HTR-8/SVneo (cell line): ENCODE measurements at places on chromosomes 13 and 19.

- DNase-seq = no peak
These were observed 1.7 kb upstream of the LYL1 start for GRCh38 chr19:13104360-13104847.

DNA sequence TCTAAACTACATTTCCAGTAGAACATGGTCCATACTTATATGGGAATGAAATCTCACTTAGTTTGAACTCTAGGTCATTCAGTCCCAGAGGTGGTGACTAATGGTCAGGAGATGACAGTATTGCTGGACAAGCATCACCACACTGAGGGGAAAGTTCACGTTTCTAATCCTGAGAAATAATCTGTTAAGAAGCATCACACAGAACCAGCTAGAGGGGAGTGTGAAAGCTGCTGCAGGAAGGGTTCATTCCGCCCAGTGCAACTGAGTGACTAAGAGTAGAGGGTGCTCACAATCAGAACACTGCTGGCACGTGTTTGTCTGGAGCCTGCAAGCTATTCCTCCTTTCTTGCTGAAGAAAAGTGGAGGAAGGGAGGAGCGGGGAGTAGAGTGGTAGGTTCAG lies 2.7 kb downstream of the COL4A1 start:
- DNase-seq = no peak

DNA sequence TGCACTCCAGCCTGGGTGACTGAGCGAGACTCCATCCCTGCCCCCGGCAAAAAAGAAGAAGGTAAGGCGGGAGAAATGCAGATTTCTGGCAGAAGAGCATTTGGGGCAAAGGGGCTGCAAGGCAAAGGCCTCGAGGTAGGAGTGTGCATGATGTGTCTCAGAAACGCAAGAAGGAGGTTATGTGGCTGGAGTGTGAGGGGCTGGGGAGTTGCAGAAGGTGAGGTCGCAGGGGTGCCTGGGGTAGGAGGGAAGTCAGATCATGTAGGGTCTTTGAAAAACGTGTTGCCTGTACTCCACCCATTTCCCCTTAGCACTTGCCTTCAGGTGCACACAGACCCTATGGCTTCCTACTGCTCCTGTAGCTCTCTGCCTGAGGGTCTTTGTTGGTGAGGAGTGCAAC lies 29.9 kb downstream of the KCTD15 start:
- no peak for DNase-seq

- no peak for DNase-seq
These were observed 709 bp downstream of the DPP9 start for GRCh38 chr19:4722671-4723594.

GRCh38 chr19:43820098-43820883 lies 6.8 kb upstream of the ZNF283 start:
- DNase-seq = peak; percentile 18

- no peak for DNase-seq
These were observed 492.9 kb downstream of the KLF5 start for GRCh38 chr13:73551736-73552135.

DNA sequence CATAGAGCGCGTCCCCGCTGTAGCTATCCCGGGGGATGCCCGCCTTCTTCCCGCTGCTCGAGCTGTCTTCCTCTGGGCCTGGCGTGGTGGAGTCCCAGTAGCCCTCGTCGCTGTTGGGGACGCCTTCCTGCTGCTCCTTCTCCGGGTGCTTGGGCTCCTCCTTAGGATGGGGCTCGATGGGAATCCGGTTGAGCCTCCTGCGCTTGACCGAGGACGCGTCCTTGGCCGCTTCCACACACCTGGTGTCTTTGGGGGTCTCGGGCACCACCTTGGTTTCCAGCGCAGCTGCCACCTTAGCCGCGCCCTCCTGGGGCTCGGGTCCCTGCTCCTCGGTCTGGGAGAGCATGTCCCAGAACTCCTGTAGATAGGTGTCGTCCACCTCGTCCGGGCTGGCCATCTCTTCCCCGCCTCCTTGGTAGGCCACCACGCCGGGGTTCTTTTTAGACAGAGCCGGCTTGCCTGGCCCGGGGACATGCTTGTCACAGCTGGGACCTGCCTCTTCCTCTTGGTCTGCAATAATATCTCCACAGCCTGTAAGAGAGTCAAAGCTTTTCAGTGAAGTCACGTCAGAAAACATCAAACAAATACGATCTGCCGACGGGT lies 2.0 kb downstream of the AMER2 start:
- no peak for DNase-seq

GRCh38 chr19:32567486-32567885 lies 13.5 kb upstream of the PDCD5 start:
- no peak for DNase-seq

DNA sequence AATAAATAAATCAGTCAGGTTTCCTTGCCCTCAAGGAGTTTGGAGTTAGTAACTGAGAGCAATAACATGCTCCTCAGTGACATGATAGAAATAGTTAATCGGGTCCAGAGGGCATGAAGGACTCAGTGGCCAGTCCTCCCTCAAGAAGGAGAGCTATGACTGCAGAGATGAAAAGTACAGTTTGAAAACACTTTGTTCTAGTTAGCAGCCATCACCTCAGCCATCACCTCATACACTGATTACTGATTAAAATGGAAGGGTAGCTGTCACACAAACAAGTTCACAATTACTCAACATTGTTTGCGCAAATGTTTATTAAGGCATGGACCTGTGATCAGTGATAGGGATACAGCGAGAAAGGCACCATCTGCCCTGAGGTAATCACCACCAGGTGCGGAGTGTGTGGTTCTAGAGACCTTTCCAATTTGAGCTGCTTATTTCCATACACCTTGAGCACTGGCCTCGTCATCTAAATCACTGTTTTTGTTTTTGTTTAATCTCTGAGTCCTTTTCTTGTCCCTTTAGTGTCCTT lies 85.3 kb upstream of the RAP2A start:
- DNase-seq = no peak

DNA sequence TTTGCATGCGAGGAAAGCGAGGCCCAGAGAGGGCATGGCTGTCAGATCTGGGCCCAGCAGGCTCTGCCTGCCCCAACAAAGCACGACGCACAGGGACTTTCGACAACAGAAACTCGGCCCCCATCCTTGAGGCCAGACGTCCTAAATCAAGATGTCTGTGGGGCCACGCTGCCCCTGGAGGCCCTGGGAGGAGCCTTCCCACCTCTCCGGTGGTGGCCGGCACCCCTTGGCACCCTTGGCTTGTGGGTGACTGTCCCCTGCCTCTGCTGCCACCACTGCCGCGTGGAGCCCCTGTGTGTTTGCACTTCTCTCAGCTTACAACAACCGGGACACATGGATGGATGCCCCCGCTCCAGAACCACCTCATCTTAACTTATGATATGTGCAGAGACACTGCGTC lies 4.4 kb downstream of the WDR18 start:
- DNase-seq = no peak

DNA sequence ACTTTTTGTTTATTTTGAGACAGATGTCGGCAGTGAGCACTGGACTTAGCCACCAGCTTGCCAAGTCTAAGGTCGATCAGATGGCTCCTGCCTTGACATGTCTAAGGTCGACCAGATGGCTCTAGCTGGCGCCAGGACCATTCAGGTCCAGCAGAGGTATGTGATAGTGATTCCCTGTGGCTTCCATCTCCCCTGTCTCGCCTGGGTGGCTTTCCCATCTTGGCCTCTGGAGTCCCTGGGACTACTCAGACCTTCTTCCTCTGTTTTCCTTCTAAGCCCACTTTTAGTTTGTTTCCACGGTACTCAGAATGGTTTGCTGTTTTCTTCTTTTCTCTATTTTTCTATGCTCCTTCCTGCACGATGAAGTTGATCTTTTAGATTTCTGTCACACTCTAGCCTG lies 1435.7 kb downstream of the UQCRFS1 start:
- DNase-seq = no peak

DNA sequence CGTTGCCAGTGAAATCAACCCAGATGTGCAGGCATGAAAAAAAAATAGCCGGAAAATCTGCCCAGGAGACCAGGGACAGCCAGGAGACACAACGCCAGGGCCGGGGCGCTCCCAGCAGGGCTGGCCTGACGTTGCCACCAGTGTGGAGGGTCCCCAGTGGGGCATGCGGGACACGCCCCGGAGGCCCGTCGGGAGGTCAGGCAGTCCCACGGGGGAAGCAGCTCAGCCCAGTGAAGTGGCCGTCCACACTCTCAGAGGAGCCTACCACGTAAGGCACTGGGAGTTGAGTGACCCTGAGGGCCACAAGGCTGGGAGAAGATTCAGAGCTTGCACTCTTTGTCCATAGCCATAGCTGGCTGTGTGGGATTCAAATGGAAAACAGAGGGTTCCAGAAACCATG lies 53.2 kb upstream of the GAS6 start:
- no peak for DNase-seq

- DNase-seq = peak; percentile 2
These were observed at the start of gene PCDH17 for GRCh38 chr13:57631596-57632275. TSS of gene PCDH17 (plus strand) at chr13:57631744. CDS start at chr13:57632547, 803 bp downstream.

DNA sequence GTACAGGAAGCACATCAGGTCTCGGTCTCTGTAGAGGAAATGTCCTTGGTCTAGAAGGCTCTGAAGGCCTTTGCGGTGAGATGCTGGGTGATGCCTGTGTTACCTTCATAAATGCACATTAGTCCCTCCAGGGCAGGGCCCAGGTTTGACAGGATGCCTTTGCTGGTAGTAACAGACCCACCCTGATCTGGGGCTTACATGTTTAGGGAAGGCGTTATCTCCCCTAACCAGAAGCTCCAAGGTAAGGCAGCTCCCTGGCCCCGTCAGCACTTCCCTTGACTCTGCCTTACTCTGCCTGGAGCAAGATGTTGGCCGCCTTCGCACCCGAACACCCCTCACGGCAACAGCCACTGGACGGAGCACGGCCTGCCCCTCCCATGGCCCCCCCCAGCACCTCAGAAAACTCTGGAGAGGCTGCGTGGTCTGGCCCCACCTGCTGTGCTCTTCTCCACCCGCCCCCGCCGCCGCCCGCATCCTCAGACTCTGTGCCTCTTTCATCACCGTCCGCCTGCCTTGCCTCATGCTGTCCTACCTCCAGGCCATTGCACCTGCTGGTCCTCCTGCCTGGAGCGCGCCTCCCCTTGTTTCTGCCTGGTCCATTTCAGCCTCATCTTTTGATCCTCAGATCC lies 9.1 kb downstream of the AP2A1 start:
- DNase-seq = no peak

- no peak for DNase-seq
These were observed 48.6 kb upstream of the WASF3 start for GRCh38 chr13:26508885-26509284.

DNA sequence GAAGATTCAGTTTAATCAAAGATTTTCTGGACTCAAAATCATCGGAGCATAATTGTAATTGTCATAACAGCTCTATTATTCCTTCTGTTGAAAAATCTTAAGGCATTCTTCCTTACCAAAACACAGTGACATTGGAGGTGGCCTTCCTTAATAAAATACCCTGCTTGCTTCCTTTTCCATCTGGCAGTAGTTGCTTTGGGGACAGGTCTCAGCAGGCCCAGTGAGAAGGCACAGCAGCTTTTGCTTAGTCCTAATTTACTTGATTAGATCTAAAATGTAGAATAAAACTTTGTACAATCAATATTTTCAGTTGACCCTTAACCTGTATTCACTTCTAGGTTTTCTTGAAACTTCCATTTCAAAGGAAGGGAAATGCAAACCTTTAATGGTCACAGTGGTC lies 471.6 kb downstream of the PCDH20 start:
- no peak for DNase-seq

GRCh38 chr13:44857061-44857460 lies 132.2 kb downstream of the NUFIP1 start:
- no peak for DNase-seq

GRCh38 chr13:99018418-99019180 lies 40.7 kb upstream of the DOCK9 start:
- DNase-seq = no peak

- no peak for DNase-seq
These were observed 5.6 kb downstream of the KLF16 start for GRCh38 chr19:1857648-1858326.

DNA sequence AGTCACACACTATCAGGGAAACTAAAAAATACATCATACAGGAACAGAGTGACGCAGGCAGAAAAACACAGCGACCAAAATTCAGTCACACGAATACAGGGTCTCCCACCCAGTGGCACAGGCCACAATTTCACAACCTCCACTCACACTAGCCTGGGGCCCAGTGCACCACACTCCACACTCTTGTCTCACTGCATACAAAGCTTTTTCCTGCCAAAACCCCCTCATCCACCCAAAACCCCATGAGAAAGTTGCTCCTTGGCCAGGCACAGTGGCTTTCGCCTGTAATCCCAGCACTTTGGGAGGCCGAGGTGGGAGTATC lies 1.2 kb downstream of the S1PR5 start:
- no peak for DNase-seq

DNA sequence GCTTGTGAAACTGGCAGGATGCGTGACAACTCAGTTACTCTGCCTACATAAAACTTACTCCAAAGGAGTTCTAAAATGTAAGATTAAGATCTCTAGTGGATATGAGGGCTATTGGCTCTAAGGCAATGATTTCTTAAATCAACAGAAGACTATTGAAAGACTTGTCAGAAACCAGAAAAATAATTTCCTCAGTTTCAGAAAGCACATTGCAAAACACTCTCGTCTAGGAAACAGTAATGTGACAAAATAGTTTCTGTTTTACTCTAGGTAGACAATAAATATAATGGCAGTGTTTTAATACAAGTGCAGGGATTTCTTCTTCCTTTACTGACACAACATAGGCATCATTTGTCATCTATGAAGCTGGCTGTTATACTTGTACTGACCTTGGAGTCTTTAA lies 230.1 kb downstream of the KCTD12 start:
- no peak for DNase-seq

DNA sequence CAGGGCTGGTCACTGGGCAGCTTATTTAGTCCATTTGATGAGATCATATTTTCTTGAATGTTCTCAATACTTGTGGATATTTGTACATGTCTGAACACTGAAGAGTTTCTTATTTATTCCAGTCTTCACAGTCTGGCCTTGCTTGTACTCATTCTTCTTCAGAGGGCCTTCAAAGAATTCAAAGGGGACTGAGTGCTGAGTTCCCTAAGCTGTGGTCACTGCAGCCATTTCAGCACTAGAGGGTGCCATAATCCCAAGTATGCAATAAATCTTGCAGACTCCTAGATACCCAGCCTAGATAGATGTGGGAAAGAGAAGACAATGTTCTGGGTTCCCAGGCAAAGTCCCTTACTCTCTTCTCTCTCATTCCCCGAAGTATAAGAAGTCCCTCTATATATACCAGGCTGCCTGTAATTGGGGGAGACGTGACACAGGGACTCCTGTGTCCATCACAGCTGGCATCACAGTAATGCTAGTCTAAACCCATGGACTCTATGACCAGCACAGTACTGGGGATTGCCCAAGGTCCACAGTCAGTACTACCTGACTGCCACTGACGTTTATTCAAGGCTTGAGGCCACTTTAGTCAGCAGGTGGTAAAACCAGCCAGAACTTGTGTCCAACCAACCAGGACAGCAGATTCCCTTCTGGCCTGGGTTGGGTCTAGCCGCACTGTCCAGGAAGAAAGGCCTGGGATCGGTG lies 8.9 kb upstream of the VN1R1 start:
- DNase-seq = no peak

DNA sequence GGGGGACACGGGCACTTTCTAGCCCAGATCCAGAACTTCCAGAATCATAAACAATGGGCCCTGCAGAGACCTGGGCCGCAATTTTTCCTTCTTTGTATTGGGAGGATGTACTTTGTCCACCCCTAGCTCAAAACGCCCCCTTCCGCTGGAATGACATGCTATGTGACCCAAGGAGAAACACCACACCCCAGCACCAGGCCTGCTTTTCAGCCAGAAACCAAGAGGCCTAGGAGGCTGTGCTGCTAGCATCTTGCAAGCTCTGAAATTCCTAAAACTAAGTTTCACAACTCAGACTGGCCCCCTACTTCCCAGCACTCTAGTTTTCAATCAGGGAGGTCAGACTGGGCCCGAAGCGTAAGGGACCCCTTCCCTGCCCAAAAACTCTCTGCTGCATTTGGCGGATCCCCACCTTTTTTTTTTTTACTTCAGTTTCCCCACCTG lies 538 bp downstream of the LSM4 start:
- DNase-seq = peak; percentile 61

- DNase-seq = no peak
These were observed 904 bp upstream of the SIGLEC9 start for GRCh38 chr19:51123802-51124201.
